NCI-H446 treated with DMSO at 0.1 percent for 48 hours (cell line): ENCODE measurements at places on chromosomes 13 and 19.
A peak's percentile ranks its signal among the peaks of the same experiment; 100 is the strongest.

DNA sequence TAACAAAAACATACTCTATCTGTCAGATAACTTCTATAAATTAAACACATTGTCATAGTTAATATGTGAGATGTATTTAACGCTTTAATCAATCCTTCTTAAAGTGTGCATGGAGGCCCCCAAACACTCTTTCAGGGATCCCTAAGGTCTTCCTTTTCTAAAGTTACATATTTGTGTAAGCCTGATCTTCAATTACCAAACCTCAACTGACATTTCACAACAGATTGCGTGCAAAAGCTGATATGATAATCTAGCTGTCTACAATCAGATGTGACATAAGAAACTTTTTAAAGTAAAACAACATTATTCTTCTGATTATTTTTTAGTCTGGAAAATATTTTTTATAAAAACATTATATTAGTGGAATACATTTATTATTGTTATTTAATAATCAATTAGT lies 1850.4 kb downstream of the OLFM4 start:
- DNase-seq, result no peak

- DNase-seq, result no peak
Measured at GRCh38 chr19:12948612-12949362, 3.1 kb downstream of the RAD23A start.

- peak; percentile 17 for DNase-seq
Measured at GRCh38 chr19:1250437-1251260, 2.3 kb downstream of the MIDN start.

DNA sequence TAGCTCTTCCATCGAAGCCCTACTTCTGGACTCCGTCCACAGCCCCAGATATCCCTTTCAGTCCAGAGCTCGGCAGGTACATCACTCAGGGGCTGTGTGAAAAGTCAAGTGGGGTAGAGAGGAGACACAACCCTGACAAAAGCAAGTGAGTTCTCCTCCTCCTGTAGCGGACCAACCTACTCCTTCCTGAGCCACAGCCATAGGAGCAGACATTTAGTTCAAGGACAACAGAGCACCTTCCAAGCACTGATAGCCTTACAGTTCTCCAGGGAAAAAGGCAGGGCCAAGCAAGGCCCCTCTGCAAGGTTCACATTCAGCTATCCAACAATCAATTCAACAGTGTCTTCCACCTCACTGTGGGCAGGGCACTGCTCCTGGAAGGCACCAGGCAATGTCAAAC lies 89.0 kb downstream of the FGF14 start:
- no peak for DNase-seq

GRCh38 chr19:30791088-30791487 lies 418.9 kb downstream of the ZNF536 start:
- DNase-seq, result no peak

DNA sequence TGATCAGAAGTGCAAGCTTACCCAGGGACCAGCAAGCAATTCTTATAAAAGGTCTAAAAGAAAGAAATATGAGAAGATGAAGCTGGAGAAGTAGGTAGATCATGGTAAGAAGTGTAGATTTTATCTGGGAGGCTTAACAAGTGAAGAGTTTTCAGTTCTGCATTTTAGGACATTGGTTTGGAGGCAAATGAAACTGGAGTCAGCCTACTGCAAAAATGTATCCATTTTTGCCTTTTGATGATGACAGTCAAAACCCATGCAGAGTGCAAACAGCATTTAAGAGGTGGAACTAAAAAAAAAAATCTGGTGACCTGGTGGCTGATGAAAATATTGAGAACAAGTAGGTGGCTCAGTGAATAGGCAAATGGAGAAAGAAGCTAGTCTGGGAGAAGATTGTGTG lies 216.9 kb downstream of the DNAJC15 start:
- DNase-seq, result no peak

- no peak for DNase-seq
Measured at GRCh38 chr19:19858751-19859150, 6.9 kb upstream of the ZNF253 start.

- DNase-seq, result no peak
Measured at GRCh38 chr13:49932868-49933267, 3.3 kb downstream of the SPRYD7 start.

DNA sequence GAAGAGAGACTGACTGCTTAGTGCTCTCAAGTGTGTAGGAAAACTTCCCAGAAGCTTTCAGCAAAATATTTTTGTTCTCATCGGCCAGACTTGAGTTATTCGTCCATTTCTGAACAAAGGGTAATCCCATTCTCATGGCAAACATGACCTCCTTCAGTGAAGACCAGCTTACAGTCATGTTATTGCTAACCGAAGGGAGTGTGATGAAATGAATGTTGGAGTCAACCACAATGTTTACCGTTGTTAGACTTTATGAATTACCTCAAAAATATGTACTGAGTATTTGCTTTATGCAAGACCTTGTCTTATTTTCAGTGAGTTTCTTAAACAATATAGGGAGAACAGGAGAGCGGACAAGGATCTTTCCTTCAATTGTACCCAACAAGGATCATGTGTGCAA lies 228.6 kb downstream of the LMO7 start:
- DNase-seq, result no peak

GRCh38 chr13:21613791-21614190 lies 9.8 kb upstream of the MICU2 start:
- DNase-seq, result no peak

DNA sequence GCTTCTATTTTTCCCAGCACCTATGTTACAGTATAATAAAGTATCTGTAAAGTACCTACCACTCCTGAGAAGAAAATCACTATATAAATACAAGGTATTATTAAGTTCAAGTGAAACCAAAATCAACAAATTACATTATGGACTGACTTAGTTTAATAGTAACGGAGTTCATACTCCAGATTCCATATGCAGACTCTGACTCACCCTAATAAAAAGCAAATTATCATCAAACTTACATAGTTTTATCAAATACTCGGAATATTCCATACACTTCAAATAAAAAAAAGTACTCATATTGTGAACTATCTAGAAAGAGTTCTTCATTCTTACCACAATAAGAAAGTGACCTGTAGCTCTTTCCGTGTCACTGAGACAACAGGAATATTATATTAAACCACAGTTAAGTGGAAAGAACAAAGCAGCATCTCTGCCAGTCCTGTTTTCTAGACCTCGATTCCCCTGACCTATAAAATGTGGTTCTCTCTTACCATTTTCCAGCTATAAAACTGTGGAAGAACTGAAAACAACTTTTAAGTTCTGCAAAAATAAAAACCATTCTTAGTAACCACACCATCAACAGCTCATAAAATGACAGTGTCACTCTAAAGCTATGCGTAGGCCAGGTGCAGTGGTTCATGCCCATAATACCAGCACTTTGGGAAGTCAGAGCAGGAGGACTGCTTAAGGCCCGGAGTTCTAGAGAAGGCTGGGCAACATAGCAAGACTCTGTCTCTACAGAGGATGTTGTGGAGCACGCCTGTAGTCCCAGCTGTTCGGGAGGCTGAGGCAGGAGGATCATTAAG lies 42.6 kb downstream of the USP12 start:
- DNase-seq, result no peak

GRCh38 chr19:38099966-38100365 lies 124.1 kb downstream of the DPF1 start:
- no peak for DNase-seq

DNA sequence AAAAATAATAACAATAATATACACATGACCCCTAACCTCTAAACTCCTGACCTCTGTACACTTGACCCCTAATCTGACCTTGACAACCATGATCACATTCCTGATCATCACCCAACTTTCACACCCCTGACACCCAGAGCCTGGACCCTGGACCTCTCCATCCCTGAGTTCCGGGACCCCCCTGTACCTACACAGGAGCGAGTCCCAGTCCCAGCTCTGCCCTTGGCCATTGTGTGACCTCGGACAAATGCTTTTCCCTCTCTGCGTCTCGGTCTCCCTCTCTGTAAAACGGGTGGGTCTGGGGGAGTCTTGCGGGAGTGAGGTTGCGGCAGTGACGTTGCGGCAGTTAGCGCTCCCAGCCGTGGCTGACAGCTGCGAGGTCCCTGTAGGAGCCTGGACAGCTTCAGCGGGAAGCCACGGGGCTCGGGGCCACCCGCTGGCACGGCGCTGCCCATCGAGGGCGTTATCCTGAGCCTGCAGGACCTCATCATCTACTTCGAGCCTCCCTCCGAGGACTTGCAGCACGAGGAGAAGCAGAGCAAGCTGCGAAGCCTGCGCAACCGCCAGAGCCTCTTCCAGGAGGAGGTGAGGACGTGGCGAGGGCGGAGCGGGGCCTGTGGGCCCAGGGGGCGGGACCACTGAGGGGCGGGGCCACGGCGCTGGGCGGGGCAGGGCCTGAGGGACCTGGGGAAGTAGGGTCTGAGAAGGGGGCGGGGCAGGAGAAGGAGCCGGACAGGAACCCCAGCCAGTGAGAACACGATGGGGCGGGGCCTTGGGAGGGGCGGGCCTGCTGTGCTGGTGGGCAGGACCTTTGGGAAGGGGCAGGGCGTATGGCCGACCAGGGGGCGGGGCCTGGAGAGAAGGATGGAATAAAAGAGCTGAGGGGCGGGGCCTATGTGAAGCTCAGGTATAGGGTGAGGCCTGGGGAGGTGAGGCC lies 19.2 kb downstream of the RYR1 start:
- DNase-seq, result no peak

DNA sequence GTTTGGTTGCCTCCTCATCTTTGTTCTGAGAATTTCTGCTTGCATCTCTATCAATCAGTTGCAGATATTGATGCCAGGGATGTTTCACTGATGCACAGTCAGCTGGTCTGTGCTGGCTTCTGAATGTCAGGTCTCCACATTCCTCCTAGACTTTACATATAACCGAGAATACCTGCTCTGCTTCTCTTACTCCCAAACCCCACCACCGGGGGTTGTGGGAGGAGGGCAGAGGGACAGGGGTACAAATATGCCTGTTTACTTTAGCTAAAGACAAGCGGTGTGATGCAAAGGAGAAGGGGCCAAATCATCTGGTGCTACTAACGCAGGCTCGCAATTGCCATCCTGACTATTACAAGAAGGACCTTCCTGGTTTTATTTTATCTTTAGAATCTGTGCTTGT lies 17.4 kb upstream of the KLHL1 start:
- no peak for DNase-seq

GRCh38 chr13:96730676-96731075 lies 263.6 kb downstream of the OXGR1 start:
- DNase-seq, result no peak

DNA sequence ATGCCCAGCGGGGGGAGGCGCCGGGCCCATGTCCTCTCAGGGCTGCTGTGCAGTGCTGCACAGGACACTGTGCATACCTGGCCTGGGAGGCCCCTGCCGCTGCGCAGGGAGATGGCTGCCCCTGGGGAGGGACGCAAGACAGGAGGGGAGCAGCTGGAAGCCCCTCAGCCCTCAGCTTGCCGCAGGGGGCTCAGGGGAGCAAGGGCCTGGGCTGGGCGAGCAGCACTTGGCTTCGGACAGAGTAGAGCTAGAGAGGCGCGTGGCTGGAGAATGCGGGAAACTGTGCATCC lies 10.9 kb downstream of the CHERP start:
- no peak for DNase-seq

DNA sequence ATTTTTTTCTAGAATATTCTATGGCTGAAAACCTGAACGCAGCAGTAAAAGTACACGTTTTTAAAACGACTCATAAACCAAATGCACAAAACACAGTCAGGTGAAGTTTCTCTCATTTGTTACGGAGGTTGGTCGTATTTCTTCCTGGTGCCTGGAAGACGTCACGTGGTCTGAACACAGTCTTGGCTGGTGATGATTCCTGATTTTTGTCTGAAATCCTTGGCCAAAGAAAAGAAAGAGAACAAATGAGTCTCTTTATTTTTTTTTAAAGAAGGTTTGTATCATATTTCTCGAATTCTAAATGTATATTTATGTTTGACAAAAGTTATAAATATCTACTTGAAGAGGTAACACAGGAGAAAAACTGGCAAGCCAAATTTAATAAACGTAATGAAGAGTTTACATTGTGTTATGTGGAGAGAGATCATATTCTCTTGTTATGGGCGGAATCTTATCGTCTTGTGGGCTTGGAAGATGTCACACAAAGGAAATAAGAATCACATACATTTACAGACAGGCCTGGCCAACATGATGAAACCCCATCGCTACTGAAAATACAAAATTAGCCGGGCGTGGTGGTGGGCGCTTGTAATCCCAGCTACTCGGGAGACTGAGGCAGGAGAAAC lies 10.0 kb upstream of the PNMA8A start:
- DNase-seq, result no peak

- no peak for DNase-seq
Measured at GRCh38 chr19:56176881-56177280, 1.1 kb downstream of the GALP start.

- no peak for DNase-seq
Measured at GRCh38 chr19:34188408-34188807, 16.1 kb downstream of the LSM14A start.

DNA sequence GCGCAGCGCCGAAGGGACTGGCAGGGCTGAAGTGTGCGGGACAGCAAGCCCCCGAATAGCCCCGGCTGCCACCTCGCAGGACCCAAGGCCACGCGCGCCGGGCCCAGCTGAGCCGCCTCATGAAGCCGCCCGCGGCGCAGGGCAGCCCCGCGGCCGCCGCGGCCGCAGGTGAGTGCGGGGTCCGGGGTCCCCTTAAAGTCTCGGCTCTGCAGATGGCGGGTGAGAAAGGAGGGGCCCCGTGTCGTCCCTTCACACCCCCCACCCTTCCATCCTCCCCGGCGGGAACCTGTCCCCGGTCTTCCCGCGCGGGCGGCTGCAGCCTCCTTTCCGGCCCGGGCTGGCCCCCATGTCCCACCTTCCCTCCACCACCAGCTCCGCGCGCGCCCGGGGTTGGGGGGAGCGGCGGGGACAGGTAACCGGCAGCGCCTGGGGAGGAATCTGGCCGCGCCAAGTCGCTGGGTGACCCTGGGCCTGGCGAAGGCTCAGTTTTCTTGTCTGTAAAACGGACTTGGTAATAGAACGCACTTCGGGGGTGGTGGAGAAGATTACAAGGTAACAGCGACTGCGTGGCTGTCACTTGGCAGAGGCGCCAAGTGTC lies 338 bp downstream of the RGCC start:
- no peak for DNase-seq

- DNase-seq, result no peak
Measured at GRCh38 chr19:2034729-2035589, 16.1 kb downstream of the MKNK2 start.

DNA sequence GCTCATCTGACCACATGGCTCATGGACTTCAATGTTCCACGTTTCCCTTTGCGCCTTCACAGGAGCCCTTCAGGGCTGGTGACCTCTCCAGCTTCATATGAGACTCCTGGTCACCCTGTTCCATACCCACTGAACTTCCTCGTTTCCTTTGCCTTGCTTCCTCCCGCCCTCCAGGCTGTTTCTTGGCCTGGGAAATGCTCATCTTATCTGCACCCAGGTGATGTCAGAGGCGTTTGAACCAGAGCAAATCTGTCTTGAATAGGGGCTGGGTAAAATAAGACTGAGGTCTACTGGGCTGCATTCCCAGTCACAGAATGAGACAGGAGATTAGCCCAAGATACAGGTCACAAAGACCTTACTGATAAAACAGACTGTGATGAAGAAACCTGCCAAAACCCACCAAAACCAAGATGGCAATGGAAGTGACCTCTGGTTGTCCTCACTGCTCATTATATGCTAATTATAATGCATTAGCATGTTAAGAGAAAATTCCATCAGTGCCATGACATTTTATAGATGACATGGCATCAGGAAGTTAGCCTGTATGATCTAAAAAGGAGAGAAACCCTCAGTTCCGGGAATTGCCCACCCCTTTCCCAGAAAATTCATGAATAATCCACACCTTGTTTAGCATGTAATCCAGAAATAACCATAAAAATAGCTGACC lies 102.7 kb downstream of the DCLK1 start:
- DNase-seq, result no peak
